ENCODE measurements at places on chromosomes 5 and 9. TPM values are rescaled to one million over a fixed set of nuclear protein-coding genes. Genes with fewer than 3 reads are reported as not detected.

Gene SVEP1
- total RNA-seq, result 77.5 TPM

DNA sequence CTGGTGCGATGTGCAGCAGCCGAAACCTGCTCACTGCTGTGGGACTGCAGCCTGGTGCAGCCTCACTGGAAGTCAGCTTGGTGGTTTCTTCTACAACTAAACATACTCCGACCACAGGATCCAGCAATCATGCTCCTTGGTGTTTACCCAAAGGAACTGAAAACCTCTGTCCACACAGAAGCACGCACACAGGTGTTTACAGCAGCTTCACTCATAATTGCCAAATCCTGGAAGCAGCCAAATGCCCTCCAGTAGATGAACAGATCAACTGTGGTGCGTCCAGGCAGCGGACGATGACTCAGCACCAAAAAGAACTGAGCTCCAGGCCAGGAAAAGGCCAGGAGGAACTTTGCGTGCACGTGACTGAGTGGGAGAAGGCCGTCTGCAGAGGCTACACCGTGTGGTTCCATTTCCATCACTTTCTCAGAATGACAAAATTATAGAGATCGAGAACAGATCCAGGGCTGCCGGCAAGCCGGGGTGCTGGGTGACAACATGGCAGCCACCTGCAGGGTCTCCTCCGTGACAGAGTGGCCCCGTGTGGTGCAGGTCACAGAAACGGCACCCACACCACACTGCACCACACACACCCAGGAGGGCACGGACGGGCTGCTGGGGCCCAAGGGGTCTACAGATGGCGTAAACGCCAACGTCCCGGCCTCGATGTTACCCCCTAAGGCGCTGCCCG, 23.1 kb upstream of the NSMF start:
- H3K27me3 ChIP-seq, result no peaks in the 10 kb centered on the region
- H3K27ac ChIP-seq, result peak overlapping the region; percentile 42
- peak; percentile 84 for DNase-seq
- no peak overlapping the region for H3K4me3 ChIP-seq
- H3K4me1 ChIP-seq, result peaks cover 9% of the 10 kb centered on the region

GRCh38 chr9:132099741-132100407, 20.2 kb upstream of the MED27 start:
- DNase-seq, result no peak
- H3K4me1 ChIP-seq, result no peaks in the 10 kb centered on the region
- H3K27ac ChIP-seq, result no peak overlapping the region
- no peaks in the 10 kb centered on the region for H3K27me3 ChIP-seq
- no peaks in the 10 kb centered on the region for H3K36me3 ChIP-seq

- no peak for DNase-seq
- H3K27me3 ChIP-seq, result no peaks in the 10 kb centered on the region
- no peaks in the 10 kb centered on the region for H3K36me3 ChIP-seq
- H3K27ac ChIP-seq, result no peak overlapping the region
- H3K4me1 ChIP-seq, result no peaks in the 10 kb centered on the region
Observed at GRCh38 chr9:112002847-112003457, 106.3 kb downstream of the UGCG start.

DNA sequence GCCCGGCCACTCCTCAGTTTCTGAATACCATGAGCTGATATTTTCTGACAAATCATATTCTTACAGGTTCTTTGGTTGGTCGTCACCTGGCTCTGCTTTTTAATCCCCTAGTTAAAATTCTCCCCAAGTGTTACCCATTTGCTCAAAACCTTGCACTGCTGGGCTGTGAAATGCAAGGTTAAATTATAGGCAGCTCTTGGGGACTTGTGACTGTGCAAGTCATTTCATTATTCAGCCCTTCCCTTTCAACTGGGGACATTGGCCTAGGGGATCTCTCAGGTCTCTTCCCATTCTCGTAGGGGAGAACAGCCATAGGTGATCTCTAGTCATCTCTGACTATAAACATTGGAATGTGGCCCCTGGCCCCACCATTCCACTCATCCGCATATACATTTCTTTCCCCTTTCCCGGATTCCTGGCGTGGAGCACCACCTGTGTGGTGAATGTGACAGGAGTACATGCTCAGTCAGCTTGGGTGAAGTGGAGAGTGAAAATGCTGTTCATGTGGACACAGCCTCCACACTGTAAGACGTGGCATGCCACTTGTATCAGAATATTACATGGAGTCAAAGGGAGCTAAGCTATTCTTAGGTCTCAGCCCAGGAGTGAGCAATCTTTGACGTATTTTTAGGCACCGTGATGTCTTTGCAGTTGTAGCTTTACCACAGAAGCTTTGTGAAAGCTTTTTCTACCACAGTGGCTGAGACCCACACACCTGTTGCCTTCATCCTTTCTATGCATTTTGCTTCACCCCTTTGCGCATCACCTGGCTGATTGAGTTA, 386.7 kb downstream of the KDM4C start:
- no peak overlapping the region for H3K4me3 ChIP-seq
- H3K27me3 ChIP-seq, result no peaks in the 10 kb centered on the region
- H3K4me1 ChIP-seq, result peaks cover 34% of the 10 kb centered on the region
- no peak for DNase-seq

DNA sequence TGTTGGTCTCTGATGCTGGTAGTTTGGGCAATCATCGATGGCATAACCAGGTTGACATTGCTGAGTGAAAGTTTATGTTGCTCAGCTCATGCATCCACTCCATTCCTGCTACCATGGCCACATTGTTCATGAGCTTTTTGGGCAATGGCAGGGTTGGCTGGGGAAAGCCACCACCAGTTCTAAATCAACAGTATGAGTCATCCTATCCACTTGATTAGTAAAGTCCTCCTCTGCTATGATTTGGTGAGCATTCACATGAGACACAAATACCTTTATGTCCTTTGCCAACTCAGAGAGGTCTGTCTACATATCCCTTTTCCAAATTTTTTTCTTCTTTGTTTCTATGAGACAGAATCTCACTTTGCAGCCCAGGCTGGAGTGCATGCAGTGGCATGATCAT, 129.7 kb upstream of the FBN2 start:
- no peak for DNase-seq
- no peaks in the 10 kb centered on the region for H3K36me3 ChIP-seq
- H3K27me3 ChIP-seq, result no peaks in the 10 kb centered on the region
- no peaks in the 10 kb centered on the region for H3K4me1 ChIP-seq
- H3K4me3 ChIP-seq, result no peak overlapping the region
